ENCODE measurements at places on chromosomes 1 and 21. TPM values are rescaled to one million over a fixed set of nuclear protein-coding genes. Genes with fewer than 3 reads are reported as not detected.

DNA sequence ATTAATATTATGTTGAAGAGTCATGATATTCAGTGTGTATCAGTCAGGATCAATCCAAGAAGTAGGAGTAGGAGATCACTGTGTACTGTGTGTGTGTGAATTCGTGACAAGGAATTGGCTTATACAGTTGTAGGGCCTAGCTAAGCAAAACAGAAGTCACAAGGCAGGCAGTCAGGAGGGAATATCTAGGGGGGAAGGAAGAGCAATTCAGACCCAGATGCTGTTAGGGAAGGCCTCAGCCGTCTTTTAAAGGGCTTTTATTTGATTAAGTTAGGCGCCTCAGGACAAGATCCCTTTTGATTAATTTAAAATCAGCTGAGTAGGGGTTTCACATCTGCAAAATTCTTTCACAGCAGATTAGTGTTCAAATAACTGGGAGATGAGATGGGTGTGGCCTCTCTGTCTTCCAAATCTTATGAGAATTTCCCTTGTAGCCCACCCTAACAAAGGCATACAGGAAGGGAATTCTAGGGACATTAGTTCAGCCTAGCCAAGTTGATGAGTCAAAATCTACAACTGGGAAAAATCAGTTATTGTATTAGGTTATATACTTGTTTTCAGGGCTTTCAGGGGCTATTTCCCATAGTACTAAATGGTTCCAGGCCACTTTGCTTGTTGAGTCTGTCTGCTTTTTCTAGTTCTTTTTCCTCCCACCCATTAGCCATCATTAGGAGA is 47.4 kb downstream of the ALG6 start:
- no peak for DNase-seq

DNA sequence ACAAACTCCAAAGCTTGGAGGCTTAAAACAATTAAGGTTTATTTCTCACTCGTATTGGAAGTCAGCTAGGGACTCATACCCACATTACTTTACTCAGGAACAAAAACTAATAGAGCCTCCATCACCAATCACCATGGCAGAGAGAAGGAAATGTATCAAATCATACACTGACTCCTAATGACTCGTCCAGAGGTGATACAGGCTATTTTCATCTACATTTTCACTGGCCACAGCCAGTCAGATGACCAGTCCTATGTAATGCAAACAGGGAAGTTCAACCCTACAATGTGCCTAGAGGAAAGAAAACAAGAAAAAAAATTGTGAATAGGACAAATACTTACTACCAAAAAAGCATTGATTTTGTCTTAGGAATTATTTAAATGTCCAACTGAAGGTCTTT is 110.3 kb downstream of the SEC16B start:
- no peak for DNase-seq

DNA sequence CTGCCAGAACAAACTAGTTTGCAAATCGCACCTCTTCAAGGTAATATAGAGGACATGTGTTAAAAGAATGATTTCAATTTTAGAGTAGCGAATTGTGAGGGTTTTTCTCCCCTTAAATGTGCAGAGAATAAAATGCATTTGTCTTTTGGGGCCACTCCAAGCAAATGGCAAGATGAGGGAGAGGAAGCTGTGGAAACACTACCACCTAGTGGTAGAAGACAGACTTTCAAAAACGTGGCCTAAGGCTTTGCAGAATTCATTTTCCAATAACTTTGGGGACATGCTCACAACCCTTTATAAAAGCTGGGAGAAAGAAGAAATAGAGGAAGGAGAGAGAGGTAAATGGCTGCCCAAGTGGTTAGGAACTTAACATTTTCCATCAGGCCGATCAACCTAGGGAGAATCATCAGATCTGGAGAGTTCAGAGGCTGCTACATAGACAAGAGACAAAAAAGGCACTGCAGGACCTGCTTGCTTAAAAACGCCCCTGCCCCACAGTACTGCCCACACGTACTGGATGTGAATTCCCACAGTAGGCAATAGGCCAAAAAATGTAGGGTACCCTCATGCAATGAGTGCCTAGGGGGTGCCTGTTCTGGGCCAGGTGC is 15.7 kb upstream of the RCAN1 start:
- no peak for DNase-seq

GRCh38 chr1:238360474-238360873 is 469.8 kb upstream of the ZP4 start:
- DNase-seq: no peak

DNA sequence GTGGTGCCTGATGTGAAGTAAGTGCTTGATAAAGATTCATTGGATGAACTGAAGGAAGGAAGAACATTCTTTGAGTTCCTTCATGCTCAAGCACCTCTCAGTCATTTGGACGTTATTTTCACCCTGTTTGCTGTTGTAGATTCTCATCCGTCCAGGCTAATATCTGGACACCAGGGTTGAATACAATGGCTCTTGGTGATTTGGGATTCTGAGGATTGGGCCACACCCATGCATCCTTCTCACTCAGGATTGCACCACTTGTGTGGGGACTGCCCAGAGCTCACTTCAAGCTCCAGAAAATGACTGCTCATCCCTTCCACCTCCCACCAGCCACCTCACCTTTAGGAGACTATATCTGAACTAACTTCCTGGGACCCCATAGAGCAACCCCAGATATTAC is 117.1 kb upstream of the IPO9 start:
- DNase-seq: no peak

- DNase-seq: no peak
These were observed 44.6 kb upstream of the MPZL1 start for GRCh38 chr1:167676916-167677848.

DNA sequence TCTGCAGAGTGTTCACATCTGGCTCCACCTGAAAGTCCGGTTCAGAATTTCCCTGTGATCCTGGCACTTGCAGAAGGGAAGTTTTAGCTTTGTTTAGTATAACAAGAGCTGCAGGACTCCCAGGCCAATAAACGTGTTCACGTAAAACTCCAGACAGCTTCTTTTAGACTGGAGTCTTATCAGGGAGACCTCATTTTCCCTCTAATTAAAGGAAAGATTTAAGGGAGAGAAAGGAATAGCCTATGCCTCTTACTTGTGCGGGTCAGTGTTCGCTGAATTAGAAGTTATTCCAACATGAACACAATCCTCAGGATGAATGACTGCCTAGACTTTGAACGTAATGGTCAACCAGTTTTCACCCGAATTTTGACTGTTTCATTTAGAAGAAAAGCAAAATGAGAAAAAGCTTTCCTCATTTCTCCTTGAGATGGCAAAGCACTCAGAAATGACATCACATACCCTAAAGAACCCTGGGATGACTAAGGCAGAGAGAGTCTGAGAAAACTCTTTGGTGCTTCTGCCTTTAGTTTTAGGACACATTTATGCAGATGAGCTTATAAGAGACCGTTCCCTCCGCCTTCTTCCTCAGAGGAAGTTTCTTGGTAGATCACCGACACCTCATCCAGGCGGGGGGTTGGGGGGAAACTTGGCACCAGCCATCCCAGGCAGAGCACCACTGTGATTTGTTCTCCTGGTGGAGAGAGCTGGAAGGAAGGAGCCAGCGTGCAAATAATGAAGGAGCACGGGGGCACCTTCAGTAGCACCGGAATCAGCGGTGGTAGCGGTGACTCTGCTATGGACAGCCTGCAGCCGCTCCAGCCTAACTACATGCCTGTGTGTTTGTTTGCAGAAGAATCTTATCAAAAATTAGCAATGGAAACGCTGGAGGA is 202.1 kb upstream of the SGIP1 start:
- DNase-seq: peak; percentile 91

- DNase-seq: peak; percentile 27
These were observed 428 bp downstream of the POGZ start for GRCh38 chr1:151458802-151459330.

DNA sequence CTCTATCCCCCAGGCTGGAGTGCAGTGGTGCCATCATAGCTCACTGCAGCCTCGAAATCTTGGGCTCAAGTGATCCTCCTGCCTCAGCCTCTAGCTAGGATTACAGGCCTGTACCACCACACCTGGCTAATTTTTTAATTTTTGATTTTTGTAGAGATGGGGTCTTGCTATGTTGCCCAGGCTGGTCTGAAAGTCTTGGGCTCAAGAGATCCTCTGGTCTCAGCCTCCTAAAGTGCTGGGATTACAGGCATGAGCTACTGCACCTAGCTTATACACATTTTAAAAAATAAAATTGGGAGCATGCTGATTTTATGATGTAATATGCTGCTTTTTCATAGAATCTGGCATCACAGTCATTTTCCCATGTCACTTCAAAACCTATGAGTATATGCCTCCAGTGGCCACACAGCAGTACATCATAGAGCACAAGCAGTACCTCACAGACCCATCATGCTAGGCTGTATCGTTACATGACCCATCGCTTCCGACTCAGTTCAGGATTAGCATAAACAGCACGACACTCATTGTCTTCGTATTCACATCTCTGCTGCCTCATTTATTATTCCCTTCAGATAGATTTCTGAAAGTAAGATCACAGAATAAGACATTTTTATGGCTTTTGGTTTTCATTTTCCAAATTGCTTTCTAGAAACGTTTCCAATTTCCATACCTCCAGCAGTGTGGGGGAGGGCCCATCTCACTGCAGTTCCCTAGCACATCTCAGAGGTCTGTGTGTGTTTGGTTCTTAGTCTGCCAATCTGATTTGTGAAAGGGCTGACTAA is 35.9 kb upstream of the CCSAP start:
- no peak for DNase-seq

GRCh38 chr21:28283641-28284490 is 708.8 kb downstream of the LTN1 start:
- DNase-seq: peak; percentile 93

GRCh38 chr1:107145637-107146036 is 4.8 kb downstream of the NTNG1 start:
- DNase-seq: no peak

DNA sequence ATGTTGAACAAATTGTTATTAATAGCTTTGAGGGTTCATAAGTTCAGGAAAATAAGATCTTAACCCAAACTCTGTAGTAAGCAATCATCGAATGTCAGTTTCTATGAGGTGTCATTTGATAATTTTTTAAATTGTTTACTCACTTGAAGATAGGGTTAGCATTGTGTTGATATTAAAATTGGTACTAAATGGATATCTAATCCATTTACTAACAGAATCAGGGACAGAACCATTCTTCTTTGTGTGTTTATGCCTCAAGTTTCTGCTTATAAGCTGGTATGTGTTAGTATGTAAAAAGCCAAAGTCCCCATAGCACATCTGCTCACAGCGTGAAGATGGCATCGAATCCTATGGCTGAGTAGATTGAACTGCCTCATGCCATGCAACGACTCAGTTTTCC is 13.4 kb downstream of the DDR2 start:
- DNase-seq: no peak

GRCh38 chr1:39825432-39825941 is 36.8 kb upstream of the BMP8B start:
- no peak for DNase-seq

DNA sequence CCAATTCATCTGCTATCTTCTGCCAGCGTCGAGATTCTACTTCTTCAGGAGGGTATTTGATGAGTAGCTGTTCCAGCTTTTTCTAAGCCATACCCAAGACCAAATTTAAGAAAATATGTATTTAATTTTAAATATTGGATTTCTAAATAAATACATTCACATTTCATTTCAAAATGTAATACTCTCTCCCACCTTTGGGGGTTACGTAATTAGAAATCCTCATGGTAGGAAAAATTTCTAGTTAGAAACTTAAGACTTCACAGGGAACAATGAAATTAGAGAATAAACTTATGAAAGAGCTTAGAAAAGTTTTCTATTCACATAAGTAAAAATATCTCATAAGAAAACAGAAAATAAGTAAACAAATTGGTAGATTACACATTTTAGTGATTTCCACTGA is 102.9 kb downstream of the ZZZ3 start:
- no peak for DNase-seq

GRCh38 chr1:12341667-12342066 is 111.8 kb downstream of the VPS13D start:
- DNase-seq: no peak

DNA sequence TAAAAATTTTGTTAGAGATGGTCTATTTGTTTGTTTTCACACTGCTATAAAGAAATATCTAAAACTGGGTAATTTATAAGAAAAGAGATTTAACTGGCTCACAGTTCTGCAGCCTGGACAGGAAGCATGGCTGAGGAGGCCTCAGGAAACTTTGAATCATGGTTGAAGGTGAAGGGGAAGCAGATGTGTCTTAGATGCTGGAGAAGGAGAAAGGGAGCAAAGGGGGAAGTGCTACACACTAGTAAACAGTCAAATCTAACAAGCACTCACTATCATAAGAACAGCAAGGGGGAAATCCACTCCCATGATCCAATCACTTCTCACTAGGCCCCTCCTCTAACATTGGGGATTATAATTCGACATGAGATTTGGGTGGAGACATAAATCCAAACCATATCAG is 76.8 kb upstream of the COL24A1 start:
- DNase-seq: peak; percentile 0

- DNase-seq: no peak
These were observed 143.0 kb downstream of the ELAVL4 start for GRCh38 chr1:50251702-50252101.

DNA sequence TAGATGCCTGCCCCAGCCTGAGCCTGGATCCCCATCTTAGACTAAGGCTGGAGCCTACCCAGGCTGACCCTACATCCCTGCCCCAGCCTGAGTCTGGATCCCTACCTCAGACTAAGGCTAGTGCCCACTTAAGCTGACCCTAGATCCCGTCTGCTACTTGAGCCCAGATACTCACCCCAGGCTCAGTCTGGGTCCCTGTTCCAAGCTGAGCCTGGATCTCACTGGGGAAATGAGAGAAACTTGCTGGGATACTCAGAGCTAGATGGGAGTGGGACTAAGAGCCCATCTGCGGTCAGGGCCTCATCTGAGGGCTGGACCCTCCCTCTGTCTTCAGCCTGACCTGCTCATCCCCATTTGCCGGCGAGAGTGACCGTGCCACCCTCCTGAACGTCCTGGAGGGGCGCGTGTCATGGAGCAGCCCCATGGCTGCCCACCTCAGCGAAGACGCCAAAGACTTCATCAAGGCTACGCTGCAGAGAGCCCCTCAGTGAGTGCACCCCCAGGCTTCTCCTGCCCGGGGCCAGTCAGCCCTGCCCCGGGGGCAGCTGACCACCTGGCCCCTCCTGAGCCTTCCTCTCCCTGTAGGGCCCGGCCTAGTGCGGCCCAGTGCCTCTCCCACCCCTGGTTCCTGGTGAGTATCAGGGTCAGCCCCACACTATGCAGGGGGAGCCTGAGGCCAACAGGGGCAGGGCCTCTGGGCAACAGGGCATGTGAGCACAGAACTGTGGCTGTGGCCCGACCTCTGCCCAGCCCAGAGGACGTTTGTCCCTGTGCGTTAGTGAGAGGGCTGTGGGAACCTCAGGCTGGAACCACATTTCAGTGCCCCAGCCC is 36.8 kb downstream of the TRIM11 start:
- no peak for DNase-seq

Gene AADACL4
- not detected for total RNA-seq

Gene RGS8
- total RNA-seq: not detected

Gene NR0B2
- not detected for total RNA-seq

Gene HUNK
- not detected for total RNA-seq

Gene AJAP1
- total RNA-seq: not detected

Gene S100A3
- total RNA-seq: 0.66 TPM

Gene FCGR1A
- not detected for total RNA-seq

Gene SPAG17
- not detected for total RNA-seq

Gene LCE1B
- not detected for total RNA-seq

Gene CD5L
- not detected for total RNA-seq

Gene GJA4
- 29.6 TPM for total RNA-seq

Data from pulmonary artery endothelial cell (primary cell).